ENCODE measurements at places on chromosomes 12 and 14. TPM values are rescaled to one million over a fixed set of nuclear protein-coding genes. Genes with fewer than 3 reads are reported as not detected.

The OR6C2 gene
- total RNA-seq, result not detected

The PPP4R4 gene
- 1.4 TPM for total RNA-seq

The ZBTB42 gene
- 5.8 TPM for total RNA-seq

The RIPK3 gene
- total RNA-seq, result not detected

The KLRB1 gene
- total RNA-seq, result not detected

The SLC10A1 gene
- not detected for total RNA-seq

The POTEM gene
- total RNA-seq, result not detected

The TCL1B gene
- total RNA-seq, result not detected

The ATP2B1 gene
- total RNA-seq, result 85.6 TPM

The CPM gene
- 3.7 TPM for total RNA-seq

The TOMM20L gene
- not detected for total RNA-seq

The TAS2R19 gene
- total RNA-seq, result 5.1 TPM

The C12orf56 gene
- total RNA-seq, result 0.40 TPM

The FBXW8 gene
- 20.2 TPM for total RNA-seq

The ADCY4 gene
- 3.3 TPM for total RNA-seq

The SIX4 gene
- total RNA-seq, result 10.9 TPM

The FOXM1 gene
- total RNA-seq, result 3.5 TPM

The TTC9 gene
- 1.8 TPM for total RNA-seq

The ALG10B gene
- total RNA-seq, result 6.7 TPM

The STYK1 gene
- total RNA-seq, result 0.53 TPM

The LETMD1 gene
- 60.3 TPM for total RNA-seq

The CALCOCO1 gene
- 125 TPM for total RNA-seq

The IAPP gene
- total RNA-seq, result 0.10 TPM

The CLEC1B gene
- not detected for total RNA-seq

The RASSF8 gene
- 149 TPM for total RNA-seq

The PABPN1 gene
- total RNA-seq, result 77.2 TPM

The FOXN4 gene
- total RNA-seq, result not detected
